NCI-H2081 treated with DMSO at 0.1 percent for 48 hours (cell line): ENCODE measurements at places on chromosomes 5 and 9.

DNA sequence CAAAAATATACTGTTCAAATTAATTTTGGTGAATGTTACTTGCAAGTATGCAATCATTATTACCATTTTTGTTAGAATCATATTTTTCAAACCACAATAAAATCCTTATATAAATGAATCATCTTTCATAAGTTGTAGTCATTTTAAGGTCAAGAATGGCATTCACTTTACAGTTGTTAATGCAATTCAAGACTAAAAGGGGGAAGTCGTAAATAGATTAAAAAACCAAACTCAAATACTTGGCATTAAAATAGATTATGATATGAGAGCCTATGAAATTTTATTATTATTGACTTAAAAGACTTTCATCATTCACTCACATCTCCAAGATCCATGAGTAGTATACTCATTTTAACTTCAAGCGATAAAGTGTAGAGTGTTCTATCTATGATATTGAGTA lies 11.6 kb downstream of the CDH9 start:
- no peak for DNase-seq

- DNase-seq: no peak
These were observed 14.3 kb upstream of the SH3RF2 start for GRCh38 chr5:145922059-145922458.

DNA sequence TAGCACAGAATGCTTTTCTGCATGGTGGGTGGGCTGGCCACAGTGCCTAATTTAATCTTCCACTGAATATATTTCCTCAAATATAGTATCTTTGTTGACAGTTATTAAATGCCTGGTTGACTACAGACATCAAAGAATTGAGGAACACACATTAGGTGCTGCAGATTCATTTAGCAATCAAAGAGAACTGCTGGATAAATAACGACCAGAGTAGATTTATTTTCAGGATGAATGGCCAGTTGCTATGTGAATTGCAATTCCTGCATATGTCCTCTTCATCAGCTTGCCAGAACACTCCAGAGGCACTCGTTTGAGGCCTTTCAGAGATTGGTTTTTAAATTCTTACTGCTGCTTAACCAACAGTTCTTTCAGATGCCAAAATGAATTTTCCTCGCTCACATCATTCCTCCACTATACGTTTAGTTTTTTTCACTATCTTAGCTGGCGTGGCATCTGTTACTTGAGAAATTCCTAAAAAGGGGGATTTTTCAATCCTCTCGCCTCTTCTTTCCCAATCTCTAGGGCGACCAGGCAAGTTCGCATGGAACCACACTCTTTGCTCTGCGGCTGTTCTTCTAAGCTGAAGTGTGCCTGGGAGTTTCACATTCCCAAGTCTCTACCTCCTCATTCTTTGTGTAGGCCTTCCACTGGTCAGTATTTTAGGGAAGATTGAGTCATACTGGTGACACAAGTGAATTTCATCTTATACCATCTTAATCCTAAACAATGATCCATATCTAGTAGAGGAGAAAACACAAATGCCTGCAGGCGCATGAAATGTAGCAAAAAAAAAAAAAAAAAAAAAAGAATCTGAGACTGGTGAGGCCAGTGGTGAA lies 237.1 kb upstream of the NMUR2 start:
- DNase-seq: no peak

DNA sequence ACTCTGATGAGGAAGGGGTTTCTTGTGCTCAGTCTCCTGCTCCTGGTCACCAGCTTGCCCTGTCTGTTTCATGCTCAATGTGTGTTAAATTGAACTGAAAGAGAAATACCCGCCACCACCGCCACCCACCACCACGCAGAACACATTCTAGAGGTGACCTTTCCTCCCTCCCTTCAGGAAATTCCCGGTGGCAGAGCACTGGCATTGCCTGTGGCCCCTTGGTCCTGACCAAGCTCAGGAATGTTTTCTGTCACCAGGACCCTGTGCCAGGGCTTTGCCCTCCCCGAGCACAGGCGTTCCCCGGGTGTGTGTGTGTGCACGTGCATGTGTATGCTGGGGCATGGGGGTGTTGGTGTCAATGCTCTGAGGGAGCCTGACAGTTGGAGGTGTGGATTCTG lies 10.2 kb upstream of the SLC25A51 start:
- no peak for DNase-seq

DNA sequence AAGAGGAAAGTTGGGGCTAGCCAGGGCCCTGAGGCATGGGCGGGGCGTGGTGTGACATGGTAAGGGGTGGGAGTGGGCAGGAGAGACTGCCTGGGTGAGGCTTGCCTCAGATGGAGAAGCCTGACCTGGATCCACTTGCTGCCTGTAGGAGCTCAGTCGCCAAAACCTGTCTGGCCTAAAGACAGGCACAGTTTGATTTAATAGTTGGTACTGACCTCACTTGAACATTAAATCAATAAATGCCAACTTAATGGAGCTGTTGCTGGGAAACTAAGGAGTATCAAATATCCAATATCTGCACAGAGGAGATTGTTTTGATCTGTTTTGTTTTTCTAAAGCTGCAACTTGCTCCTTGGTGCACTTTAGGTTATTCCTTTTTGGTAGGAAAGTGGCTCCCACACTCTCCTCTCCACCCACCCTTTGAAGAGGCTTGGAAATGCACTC lies 86.4 kb downstream of the RCL1 start:
- DNase-seq: no peak

- no peak for DNase-seq
These were observed 70.8 kb upstream of the COL5A1 start for GRCh38 chr9:134570711-134571325.

GRCh38 chr5:108257996-108258395 lies 123.9 kb downstream of the FBXL17 start:
- no peak for DNase-seq

DNA sequence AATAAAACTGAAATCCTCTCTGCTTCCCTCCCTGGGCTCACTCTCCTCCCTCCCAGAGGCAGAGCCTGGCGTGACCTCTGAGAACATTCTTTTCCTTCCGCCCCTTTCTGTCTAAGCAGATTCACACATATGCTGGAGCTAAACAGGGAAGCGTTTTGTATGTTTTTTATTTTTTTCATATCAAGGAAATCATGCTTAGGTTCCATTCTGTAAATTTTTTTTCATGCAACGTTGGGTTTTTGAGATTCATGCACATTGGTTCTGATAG lies 20.2 kb upstream of the BARHL1 start:
- no peak for DNase-seq

- no peak for DNase-seq
These were observed 125.3 kb upstream of the MARCHF11 start for GRCh38 chr5:16304846-16305245.

GRCh38 chr9:89647366-89648128 lies 42.7 kb downstream of the GADD45G start:
- DNase-seq: no peak

- DNase-seq: no peak
These were observed 72.9 kb upstream of the PRLR start for GRCh38 chr5:35303152-35303551.

- no peak for DNase-seq
These were observed 53.7 kb upstream of the IFNK start for GRCh38 chr9:27470291-27470856.

DNA sequence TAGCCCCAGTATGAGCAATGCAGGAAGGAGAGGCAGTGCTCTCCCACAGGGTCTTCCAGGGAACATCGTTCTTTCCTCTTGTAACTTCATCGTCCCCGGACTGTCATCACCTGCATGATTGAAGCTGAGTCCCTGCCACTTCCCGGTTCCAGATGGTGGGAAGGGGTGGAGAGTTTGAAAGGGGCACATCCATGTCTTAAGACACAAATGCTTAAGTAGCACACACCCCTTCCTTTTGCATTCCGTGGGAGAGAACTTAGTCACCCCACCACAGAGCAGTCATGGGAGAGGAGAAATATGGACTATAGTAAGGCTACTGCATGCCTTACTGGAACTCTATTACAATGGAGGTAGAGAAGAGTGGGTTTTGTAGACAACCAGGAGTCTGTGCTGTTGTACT lies 165.3 kb upstream of the GAS1 start:
- no peak for DNase-seq

- DNase-seq: no peak
These were observed 4.3 kb downstream of the SMIM33 start for GRCh38 chr5:139474890-139475791.

- DNase-seq: no peak
These were observed 4.8 kb downstream of the NR2F1 start for GRCh38 chr5:93587597-93588351.

DNA sequence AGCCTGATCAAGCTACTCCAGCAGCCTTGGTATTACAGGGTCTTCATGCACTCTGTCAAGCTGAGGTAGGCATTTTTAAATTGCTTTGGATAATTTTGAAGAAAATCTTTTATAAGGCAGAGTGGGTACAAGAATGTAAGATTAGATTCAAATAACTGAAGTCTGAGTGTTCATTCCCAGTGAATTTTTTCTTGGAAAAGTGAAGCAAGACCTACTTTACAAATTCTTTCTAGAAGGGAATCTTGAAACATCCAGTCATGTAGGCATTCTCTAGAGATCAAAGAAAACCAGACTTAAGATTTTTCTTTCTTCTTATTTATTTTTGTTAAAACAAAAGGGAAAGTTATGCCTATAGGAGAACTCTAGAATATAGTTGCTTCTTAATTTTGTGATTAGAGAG lies 139.0 kb downstream of the FOCAD start:
- DNase-seq: no peak

DNA sequence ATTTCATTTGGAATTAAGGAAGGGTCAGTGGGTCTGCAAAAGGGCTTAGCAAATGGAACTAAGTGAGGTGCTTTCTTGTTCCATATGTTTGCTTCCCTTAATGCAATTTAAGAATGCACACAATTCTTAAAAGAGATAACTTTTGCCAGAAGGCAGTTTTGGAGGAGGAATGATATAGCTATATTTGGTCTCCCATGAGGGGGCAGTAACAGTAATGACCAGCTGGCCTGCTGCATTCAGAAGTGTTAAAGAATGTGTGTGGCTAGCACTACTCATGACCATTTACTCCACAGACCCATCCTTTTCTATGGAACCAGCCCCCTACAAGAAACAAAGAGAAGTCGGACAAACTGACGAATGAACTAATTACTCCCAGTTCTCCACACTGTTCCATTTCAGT lies 638.9 kb downstream of the RAB3C start:
- DNase-seq: no peak

DNA sequence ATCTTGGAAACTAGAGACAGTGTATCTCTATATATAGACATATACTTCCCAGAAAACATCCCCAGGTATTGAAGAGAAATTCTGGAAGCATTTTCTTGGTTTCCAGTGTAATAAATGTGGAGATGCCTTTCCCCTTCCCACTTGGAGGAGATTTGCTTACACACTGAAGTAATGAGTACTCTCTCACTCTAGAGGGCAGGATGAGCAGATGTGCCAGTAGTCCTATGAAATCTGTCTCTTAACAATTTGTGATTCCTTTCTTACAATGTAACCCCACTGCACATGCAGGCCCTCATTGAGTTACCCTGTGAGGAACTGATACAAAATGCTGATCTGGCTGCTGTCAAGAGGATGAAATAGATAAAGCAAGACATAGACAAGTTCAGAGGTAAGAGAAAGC lies 567.2 kb downstream of the SLCO4C1 start:
- no peak for DNase-seq

DNA sequence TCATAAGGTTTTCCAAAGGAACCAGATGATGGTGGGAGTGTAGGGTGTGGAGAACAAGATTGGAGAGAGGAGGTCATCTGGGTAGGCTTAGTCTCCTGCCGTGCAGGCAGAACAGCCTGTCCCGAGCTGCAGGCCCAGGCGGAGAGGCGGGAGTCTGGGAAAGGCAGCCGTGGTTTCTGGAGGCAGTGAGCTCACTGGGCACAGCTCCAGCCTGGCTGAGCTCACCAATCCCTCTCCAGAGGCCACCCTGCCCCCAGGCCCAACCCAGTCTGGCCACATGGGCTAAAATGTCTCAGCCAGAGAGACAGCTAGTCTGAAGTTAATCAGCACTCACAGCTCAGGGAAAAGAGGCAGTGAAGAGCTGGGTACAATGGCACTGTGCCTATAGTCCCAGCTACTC lies 12.3 kb downstream of the P4HA2 start:
- DNase-seq: no peak

DNA sequence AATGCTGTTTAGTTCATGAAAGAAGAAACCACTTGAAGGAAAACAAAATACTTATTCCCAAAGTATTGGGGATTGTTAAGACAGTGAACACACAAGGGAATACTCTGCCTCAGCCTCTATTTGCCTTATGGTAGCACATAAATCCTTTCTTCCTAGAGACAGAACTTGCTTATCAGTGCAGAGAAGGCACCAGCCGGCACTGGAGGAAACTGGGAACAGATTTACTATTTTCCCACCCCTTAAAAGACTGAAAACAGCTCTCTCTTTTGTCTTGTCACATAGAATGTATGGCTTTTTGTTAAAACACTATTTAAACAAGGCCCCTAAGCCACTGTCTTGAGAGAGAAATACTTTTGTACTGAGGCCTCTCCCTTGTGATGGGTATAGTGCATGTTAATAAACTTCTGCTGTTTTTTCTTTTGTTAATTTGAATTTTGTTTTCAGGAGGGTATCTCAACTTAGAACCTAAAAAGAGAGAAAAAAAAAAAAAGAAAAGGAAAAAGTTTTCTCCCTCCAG lies 40.7 kb upstream of the EDIL3 start:
- no peak for DNase-seq

DNA sequence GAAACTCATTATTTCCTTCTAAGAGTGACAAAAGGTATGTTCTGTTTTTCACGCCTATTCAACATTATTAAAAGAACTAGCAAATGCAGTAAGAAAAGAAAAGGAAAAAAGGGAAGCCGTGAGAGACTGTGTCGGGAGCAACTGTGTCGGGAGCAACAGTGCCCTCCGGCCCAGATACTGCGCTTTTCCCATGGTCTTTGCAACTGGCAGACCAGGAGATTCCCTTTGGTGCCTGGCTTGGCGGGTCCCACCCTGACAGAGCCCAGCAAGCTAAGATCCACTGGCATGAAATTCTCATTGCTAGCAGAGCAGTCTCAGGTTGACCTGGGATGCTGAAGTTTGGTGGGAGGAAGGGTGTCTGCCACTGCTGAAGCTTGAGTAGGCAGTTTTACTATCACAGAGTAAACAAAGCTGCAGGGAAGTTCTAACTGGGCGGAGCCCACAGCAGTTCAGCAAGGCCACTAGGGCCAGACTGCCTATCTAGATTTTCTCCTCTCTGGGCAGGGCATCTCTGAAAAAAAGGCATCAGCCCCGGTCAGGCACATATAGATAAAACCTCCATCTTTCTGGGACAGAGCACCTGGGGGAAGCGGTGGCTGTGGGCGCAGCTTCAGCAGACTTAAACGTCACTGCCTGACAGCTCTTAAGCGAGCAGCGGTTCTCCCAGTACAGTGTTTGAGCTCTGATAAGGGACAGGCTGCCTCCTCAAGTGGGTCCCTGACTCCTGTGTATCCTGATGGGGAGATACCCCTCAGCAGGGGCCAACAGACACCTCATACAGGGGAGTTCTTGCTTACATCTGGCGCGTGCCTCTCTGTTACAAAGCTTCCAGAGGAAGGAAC lies 1237.4 kb upstream of the CDH18 start:
- no peak for DNase-seq
